ENCODE measurements at places on chromosomes 11 and 22.

DNA sequence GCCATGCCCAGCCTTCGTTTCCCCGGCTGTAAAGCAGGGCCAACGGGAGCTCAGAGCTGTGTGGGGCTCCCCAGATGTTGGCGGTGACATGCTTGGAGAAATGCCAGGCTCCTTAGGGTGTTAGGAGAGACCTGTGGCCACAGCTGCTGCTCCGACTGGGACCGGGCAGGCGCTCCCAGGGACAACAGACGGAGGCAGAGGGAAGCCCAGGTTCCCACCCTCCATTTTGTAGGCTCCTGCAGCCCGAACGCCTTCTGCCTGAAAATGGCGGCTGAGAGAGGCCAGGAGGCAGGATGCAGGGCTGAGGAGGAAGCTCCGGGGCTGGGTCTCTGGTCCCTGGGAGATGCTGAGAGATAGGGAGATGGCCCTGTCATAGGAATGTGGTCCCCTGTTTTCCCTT is 10.0 kb downstream of the CD6 start:
- DNase-seq = no peak

DNA sequence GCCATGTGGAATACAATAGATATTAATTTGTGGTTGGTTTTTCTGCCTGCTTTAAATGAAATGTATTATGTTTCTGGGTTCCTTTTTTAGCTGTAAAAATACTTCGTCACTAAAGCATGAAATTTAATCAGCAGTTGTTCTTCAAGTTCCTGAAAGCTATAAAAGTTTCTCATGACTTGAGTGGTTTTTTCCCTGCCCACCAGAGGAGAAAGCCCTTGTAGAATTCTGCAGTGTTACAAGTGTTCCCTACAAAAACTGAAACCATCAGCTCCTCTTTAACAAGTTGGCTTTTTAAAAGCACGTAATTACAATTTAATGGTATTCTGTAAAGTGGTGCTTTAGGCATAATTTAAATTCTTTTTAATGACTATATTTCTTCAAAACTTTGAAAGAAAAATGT is 56.2 kb downstream of the PANX1 start:
- no peak for DNase-seq

GRCh38 chr11:81420668-81421250 is 1312.9 kb downstream of the FAM181B start:
- no peak for DNase-seq

DNA sequence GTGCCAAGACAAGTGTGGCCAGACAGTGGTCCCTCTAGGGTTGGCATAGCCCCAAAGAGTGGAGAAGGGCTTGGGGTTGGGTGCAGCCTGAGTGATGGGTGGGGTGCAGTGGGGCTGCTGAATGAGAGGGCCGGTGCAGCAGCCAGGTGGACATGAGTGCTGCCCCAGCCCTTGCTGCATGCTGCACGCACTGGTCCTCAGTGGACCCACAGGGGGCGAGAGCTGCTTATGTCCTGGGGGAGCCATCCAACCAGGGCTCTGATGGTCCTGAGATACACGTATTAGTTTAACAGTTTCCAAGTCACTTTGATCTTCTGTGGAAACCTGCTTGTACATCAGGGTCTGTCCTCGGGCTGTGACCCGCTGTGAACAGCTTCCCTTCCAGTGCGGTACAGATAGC is 23.9 kb upstream of the ACR start:
- DNase-seq = no peak

GRCh38 chr11:76185511-76185910 is 20.8 kb downstream of the WNT11 start:
- DNase-seq = no peak

GRCh38 chr11:79028225-79028624 is 412.6 kb downstream of the TENM4 start:
- no peak for DNase-seq

GRCh38 chr22:35638410-35638809 is 9.8 kb upstream of the APOL6 start:
- DNase-seq = no peak

DNA sequence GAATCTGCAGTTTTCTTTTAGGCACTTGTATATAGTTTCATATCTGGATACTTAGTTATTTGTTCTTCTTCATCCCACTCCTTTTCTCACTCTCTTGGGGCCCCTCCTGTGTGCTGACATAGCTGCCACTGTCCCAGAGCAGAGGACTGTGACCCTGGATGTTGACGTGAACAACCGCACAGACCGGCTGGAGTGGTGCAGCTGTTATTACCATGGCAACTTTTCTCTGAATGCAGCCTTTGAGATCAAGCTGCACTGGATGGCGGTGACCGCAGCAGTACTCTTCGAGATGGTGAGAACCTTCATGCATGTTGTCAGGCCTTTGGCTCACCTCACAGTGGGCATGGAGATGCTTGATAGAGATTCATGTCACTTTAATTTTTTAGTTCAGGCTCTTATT is 50.9 kb upstream of the YWHAH start:
- DNase-seq = no peak

DNA sequence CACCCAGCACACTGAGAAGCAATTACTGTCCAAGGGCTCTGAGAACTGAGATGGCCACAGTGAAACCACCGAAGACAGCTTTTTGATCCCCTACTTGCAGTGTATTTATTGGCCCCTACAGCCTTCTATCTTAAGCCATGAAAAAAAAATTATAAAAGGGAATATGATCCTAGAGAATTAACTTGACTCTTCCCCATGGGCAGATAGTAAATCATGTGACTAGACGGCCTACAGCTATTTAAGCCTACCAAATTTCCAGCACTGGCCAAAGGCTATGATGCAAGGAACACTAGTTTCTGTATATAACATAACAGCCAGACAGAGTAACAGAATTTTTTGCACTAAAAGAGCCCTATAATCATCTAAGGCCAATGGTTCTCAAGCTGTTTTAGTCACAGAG is 53.8 kb downstream of the KCNA4 start:
- no peak for DNase-seq

- no peak for DNase-seq
These were observed 26.8 kb downstream of the TNRC6B start for GRCh38 chr22:40204321-40205116.

GRCh38 chr11:129620237-129621104 is 195.2 kb upstream of the TMEM45B start:
- no peak for DNase-seq

GRCh38 chr11:134742224-134742612 is 330.2 kb upstream of the B3GAT1 start:
- no peak for DNase-seq

DNA sequence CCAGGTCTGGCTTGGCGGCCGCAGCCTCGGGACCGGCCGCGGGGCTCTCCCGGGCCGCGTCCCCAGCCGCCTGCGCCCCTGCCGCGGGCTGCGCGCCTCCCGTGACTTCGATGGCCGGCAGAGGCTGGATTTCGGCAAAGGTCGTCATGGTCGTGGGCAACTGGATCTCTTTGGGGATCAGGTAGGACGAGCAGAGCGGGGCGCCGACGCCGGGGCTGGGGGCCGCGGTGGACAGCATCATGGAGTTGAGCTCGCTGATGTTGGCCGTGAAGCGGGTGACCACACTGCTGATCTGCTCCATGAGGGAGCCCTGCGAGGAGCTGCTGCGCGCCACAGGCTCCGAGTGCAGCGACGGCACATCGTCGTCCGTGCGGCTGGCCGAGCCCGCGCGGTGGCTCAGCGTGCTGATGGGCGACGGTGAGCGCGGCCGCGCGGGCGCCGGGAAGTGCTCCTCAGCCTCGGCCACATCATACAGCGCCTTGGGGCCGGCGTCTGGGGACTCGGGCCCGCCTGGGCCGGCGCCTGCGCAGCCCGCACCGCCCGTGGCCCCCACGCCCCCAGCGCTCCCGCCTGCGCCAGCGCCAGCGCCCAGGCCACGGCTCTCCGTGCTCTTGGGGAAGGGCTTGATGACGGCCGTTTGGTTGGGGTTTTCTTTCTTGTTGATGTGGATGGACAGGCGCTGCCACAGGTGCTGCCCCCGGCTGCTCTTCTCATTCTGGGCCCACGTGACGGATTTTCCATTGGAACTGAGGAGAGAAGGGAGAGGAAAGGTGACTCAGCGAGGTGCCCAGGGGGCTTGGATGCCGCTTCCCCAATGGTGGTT is 171.4 kb upstream of the CTSC start:
- DNase-seq = no peak

- DNase-seq = no peak
These were observed 367.9 kb downstream of the MN1 start for GRCh38 chr22:27433585-27434190.

- no peak for DNase-seq
These were observed 53.4 kb downstream of the P4HA3 start for GRCh38 chr11:74257959-74258553.

DNA sequence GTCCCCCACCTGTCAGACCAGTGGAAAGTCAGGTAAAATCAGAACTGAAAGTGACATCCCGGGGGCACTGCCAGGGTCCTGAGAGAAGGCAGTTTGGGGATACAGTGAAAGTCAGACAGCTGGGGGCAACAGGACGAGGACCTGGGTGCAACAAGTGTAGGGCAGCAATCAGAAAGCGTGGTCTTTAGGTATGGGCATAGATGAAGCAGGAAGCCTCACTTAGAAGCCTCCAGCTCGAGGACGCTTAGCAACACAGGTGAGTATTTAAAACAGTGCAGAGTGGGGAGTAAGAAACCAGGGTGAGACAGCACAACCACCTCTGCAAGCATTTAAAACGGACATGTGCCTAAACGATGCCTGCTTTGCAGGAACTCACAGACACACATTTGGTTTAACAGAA is 64.6 kb upstream of the POU2AF1 start:
- no peak for DNase-seq

DNA sequence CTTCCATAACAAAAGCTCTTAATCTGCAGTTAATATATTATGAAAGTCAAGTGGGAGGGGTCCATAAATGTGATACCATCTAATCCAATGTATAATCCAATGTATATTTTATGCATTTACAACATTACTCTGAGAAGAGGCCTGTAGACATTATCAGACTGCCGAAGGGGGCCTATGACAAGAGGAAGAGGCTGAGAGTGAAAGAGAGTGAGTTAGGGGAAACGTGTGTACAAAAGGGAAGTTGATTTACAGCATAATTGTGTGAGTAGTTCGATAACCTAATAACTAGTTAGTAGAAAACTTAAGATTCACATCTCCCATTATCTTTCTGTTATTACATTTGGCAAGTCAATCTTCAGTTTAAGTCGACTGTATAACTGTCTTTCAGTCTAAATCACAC is 86.6 kb downstream of the DDX10 start:
- no peak for DNase-seq

DNA sequence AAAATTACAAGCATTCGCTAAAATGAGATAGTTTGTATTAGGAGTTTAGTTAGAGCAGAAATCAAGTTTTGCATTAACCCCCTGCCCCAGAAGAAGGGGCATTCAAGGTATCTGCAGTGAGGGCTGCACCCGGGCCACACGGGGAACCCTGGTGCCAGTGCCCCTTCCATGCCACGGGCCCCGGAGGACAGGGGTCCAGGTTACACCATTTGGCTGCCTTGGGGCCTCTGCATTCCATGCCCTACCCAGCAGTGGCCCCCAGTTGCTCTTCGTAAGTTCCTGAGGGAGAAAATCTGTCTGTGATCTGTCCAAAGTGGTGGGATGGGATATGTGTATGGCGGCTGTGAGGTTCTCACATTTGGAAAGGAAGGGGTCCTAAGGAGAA is 16.8 kb upstream of the PANX2 start:
- no peak for DNase-seq

- DNase-seq = no peak
These were observed 71.0 kb downstream of the SYN3 start for GRCh38 chr22:32987081-32987631.

DNA sequence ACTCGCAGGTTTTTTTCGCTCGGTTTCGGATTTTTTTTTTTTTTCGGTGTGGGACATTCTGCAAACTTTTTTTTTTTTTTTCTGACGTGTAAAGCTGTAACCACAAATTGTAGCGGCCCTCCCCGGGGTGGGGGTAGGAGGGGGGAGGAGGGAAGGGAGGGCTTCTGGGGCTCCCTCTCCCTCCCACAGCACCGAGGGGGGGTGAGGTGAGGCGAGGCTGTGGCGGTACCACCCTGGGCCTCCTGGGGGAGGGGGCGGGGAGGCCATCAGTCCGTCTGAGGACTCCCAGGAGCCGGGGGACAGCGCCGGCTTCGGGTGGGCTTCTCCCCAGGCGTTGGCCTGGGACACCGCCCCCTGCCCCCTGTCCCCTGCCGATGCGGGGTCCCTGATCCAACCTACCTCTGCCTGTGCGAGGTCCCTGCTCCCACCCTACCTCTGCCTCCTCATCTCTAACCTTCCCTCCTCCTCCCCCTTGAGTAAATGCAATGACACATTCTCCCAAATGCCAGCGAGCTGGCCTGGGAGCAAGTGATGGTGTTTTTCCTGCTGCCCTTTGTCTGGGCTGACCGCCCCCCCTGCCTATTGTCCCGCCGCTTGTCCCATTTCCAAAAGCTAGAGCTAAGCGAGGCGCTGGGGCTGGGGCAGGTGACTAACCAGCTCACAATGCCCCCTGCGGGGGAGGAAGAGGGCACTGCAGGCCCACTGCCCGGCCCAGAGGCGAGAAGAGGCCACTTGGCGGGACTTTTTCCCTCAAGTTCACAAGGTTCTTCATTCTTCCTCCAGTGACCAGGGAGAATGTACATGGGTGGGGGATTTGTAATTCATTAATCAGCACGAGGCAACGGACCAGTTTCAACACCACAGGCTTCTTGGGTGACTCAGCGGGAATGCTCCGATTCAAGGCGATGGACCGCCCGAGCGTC is 511 bp upstream of the CLCF1 start:
- DNase-seq = peak; percentile 70

- no peak for DNase-seq
These were observed 9.5 kb downstream of the C1QTNF6 start for GRCh38 chr22:37178350-37179125.

DNA sequence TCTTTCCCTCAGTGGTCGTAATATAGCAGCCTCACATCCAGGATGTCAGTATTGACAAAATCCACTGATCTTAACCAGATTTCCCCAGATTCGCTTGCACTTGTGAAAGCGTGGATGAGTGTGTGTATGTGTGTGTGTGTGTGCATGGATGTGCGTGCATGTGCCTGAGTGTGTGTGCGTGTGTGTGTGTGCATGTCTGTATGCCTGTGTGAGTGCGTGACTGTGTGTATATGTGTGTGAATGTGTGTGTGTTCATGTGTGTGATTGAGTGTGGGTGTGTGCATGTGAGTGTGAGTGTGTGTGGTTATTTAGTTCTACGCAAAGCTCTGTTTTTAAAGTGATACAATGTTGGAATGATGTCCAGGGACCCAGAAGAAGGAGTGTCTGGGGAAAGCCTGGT is 723.2 kb downstream of the BRD1 start:
- DNase-seq = no peak

DNA sequence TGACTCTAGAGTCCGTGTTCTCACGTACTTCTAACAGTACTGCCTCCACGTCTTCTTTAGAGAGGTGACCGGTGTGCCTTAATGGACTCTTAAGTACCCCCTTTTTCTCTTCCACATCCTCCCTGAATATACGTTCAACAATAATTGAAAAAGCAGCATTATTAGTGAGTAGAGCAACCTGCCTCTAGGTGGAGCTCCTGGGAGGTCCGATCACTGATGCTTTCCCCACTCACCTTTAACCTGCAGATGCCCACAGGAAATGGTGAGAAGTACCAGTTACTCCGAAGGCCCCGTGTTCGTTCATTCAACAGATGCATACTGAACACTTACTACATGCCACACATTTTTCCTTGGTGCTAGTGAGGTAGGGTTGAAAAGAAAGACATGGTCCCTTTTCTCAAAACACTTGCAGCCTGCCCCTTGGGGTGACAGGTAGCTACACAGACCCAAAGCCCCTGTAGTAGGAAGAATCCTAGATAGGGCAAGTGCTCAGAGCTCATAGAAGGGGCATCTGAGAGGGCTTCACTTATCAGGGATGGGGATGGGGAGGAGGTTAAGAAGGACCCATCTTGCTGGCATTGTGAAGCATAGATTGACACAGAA is 72.7 kb downstream of the FEZ1 start:
- DNase-seq = no peak

GRCh38 chr11:131077340-131077739 is 161.1 kb upstream of the SNX19 start:
- DNase-seq = no peak

- DNase-seq = no peak
These were observed 800 bp downstream of the KCTD21 start for GRCh38 chr11:78187366-78188285.

Data from omental fat pad (tissue), 4 donors.